SK-N-SH treated with all-trans-retinoic acid at 6 μM for 48 hours (cell line): ENCODE measurements at places on chromosomes 6 and 20.

DNA sequence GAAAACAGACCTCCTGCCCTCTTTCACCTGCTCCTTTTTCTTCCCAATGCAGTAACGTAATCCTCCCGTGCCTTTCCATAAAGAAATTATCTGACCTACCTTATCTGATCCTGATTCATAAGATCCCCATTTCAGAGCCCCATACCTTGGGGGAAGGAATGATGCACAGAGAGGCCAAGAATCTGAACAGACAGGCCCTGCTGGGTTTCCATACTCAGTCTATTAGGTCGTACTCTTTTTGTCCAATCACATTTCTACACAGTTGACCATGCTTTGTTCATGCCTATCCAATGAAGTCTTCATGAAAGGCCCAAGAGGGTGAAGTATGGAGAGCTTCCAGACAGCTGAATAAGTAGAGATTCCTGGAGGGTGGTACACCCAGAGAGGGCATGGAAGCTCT lies 25.3 kb downstream of the SRPK1 start:
- no peak for ATAC-seq

DNA sequence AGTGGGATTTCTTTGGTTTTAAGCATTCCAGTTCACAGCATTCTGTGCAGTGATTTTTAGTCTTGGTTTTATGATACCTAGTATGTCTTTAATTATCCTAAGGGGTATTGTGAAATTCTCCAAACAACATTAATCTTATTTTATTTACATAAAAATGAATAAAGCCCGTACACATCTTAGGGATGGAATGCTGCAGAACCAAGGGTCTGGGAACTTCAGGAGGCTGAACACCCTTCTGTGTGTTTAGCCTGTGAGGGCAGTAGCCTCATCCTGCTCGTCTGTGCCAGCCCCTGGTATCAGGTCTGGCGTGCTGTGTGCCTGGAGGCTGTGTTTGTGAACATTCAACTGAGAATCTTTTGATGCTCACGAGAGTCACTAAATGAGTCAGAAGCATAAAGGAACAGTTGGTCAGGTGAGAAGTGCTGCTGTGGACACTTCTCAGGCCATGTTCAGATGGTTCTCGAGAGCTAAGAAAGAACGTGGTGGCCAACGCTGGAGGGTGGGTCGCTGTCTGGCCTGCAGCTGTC lies 25.2 kb upstream of the C20orf204 start:
- no peak for ATAC-seq

DNA sequence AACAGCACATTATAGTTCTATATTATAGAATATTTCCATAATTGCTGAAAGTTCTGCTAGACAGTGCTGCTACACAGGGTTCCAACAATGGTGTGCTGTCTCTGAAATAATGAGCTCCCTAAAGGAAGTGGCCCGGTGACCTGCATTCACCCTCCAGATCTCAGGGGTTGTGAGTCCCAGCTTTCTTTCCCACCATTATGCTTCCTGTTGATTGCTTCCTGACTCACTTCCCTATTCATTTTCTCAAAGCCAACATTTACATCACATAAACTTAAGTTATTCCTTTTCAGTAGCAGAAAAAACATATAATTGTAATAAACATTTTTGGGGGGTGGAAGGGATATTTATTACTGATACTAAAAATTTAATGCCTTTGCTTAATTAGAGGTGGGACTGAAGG lies 12.9 kb upstream of the CCN6 start:
- ATAC-seq = no peak

DNA sequence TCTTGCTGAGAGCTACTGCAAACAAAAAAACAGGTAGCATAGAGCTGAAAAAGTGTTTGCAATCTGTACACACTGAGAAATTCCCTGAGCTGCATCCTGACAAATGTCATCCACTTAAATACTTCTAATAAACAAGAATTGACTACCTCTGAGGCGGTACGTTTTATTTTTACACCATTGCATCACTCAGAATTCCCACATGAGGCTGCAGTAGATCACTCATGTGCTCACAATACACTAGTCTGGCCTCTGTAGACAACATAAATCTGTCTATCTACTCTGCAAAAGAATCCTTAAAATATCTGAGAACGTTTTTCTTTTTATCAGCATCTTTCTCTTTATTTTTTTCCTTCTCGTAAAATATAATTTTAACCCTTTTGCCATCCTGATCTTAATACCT lies 661.4 kb downstream of the EPHA7 start:
- ATAC-seq = no peak

DNA sequence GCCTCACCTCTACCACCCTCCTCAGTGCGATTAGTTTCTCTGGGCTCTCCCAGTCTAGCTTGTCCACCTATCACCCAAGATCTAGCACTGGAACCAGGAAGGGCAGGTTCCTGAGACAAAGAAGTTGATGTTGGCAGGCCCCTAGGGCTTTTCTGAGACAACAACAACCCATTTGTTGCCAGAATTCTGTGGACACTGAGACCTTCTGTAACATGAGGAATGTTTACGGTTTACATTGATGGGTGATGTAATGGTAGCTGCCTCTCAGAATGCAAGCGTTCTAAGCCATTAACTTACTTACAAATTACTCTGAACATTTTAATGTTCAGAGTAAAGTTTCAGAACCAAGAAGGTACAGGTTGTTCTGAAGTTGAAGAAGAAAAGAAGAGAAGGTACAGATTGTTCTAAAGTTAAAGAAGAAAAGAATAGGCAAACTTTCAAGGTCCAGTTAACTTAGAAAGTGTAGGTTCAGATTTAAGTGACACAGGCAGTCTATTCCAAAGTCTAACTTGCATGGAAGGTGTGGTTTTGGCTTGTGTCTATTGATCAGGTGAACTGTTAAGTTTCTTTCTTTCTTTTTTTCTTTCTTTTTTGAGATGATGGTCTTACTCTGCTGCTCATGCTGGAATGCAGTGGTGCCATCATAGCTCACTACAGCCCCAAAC lies 3.7 kb upstream of the MED23 start:
- ATAC-seq = no peak

- no peak for ATAC-seq
Observed at GRCh38 chr6:106557837-106558236, 71.5 kb downstream of the RTN4IP1 start.

GRCh38 chr6:44257025-44257752 lies at the start of gene SLC35B2:
Gene SLC35B2 (minus strand): TSS chr6:44257528. CDS start chr6:44257410, 118 bp downstream.
- peak; percentile 55 for ATAC-seq

- ATAC-seq = peak; percentile 26; the same call in 1 of the 3 replicates
Observed at GRCh38 chr6:132734694-132735236, 20.9 kb upstream of the VNN1 start.

DNA sequence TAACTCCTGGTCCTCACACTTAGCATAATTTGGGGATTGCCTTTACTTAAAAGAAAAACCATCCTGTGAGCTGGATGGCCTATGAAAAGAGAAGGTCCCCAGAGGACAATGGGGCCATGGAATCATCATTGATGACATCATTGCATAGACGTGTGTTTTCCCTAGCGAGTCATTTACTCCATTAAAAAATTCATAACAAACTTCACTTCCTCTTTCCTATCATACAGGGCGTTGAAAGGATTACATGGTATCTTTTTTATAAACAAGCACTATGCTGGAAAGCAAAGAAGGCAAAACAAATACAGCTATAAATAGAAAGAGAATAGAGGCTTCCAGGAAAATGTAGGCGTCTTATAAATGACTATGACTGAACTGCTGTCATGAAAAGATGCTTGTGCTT lies 11.3 kb upstream of the COL12A1 start:
- ATAC-seq = no peak

DNA sequence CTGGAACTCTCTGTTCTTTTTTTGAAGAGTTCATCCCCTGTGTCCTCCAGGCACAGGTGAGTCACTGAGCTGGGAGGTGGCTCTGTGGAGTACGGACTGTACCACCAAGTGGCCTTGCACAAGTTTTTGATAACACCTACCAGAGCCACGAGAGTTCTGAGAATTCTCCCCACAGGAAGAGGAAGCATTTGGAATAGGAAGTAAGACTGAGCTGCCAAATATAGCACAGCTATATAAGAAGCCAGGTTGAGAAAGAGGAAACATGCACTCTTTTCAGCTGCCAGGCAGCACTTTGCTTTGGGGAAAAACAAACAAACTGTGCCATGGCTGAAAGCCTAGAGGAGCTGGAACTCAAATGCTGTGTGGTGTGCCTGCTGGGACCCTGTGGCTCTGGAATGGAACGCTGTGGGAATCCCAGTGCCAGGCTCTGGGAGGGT lies 70.8 kb upstream of the RIPOR2 start:
- peak; percentile 44; the same call in 2 of the 3 replicates for ATAC-seq

- ATAC-seq = no peak
Observed at GRCh38 chr6:168841609-168842278, 400.8 kb downstream of the SMOC2 start.

GRCh38 chr6:14721103-14721758 lies 524.6 kb upstream of the JARID2 start:
- ATAC-seq = no peak

DNA sequence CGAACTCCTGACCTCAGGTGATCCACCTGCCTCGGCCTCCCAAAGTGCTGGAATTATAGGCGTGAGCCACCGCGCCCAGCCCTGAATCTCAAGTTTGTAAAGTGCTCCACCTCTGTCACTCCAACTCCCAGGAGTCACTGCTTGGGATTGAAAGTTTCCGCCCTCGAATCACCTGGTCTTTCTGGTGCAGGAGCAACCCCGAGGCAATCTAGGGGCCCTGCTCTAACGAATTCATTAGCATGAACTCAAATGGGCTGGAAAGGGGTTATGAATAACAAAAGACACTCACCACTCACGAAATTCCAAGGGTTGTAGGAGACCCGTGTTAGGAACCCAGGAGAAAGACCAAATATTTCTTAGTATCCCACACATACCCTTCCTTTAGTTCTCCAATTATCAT lies 26.1 kb downstream of the RBCK1 start:
- no peak for ATAC-seq

DNA sequence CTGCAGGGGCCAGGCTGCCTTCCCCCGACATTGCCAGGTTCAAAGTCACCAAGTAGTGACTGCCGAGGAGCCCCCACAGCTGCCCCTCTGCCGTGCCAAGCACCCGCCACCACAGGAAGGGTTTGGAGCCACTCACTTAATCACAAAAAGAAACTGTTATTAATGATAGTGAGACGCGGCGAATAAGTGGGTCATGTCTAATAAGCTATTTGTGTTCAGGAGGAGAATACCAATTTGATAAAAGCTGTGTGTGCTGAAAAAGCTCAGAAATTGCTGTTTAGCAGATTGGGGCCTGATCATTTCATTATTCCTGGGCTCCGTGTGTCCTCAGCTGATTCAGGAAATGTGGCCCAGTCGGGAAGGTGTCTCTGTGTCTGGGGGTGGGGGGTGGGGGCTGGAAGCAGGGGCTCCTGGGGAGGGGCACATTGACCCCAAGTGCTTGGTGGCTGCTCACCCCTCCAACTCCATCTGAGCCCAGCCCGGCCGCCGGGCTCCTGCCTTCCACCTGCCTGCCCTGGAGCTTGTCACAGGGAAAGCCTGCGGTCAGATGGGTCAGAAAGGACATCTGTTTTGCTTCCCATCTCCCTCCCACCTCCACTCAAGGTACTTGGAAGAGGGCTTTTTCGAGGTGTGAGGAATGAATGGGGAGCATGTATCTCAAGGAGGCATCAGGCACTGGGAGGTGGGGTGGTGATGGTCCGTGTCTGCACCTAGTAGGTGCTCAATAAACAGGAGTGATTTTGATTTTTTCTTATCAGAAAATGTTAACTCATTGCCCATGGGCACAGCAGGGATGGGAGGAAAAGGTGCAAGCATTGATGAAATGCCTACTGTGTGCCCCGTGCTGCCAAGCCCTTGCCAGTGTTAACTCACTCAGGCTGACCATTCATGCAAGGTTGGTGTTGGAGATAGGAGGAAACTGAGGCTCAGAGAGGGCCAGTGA lies 3.0 kb downstream of the VSTM2L start:
- ATAC-seq = no peak

DNA sequence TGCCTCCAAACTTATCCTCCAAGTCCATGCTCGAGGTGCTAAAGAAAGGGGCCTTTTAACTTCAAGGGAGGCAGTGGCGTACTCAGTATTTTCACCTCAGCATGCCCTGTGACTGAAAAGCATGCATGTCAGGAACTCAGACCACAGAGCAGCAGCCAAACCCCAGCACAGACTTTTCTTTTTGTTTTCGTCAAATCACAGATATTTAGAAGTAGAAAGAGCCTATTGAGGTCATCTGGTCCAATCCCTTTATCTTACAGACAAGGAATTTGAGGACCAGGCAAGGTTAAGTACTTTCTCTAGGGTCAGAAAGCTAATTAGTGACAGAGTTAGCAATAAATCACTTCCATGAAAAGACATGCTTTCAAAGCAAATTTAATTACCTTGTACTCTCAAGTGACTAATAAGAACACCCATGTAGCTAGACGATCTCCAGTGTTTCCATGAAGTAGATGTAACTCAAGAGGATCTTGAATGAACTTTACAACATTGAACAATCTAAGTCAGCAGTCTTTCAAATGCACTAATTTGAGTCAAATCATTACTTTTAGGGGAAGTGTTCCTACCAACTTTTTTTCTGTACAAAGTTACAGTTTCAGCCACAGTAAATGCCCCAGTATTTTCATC lies 35.9 kb downstream of the MOXD1 start:
- peak; percentile 67 for ATAC-seq

- ATAC-seq = no peak
Observed at GRCh38 chr6:35442693-35443092, 9.4 kb upstream of the FANCE start.

DNA sequence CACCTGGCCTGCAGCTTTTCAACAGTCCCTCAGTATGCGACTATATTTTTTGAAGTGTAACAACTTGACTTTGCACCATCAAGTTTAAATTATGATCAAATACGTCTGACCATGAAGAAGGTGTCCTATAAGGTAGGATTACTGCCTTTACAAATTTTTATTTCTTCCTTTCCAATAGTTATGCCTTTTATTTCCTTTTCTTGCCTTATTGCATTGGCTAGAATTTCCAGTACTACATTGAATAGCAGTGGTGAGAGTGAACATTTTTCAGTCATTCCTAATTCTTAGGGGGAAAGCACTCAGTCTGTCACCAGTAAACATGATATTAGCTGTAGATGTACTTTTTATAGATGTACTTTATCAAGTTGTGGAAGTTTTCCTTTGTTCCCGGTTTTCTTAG lies 81.4 kb downstream of the IRAK1BP1 start:
- no peak for ATAC-seq

- ATAC-seq = peak; percentile 81
Observed at GRCh38 chr20:62921119-62921687, 5.1 kb downstream of the DIDO1 start.

DNA sequence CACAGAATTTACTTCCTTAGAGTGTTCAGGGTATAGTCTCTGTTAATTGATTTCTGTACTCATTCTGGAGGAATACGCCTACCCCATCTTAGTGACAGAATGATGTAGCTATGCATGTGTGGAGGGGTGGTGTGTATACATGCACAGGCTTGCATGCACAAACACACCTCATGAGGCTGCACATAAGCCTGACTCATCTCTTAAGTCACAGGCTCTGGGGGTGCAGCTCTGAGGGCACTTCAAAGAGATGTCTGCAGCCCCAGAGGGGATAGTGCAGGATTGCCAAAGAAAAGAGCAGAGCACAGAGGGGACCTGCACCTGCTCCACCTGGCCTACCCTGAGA lies 24.6 kb downstream of the TBX18 start:
- peak; percentile 50 for ATAC-seq

DNA sequence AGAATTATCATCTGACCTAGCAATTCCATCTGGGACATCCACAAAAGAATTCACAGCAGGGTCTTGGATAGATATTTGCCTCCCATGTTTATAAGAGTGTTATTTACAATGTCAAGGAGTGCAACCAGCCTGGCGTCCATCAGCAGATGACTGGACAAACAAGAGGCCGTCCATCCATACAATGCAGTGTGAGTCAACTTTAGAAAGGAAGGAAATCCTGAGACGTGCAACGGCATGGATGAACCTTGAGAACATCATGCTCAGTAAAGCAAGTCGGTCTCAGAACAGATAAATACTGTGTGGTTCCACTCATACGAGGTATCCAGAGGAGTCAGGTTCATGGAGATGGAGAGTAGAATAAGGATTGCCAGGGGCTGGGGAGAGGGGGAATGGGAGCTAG lies 46.4 kb downstream of the FOXF2 start:
- ATAC-seq = no peak
